Muscle of arm (tissue), 14 donors: ENCODE measurements at places on chromosomes 6 and 20. TPM values are rescaled to one million over a fixed set of nuclear protein-coding genes. Genes with fewer than 3 reads are reported as not detected.

DNA sequence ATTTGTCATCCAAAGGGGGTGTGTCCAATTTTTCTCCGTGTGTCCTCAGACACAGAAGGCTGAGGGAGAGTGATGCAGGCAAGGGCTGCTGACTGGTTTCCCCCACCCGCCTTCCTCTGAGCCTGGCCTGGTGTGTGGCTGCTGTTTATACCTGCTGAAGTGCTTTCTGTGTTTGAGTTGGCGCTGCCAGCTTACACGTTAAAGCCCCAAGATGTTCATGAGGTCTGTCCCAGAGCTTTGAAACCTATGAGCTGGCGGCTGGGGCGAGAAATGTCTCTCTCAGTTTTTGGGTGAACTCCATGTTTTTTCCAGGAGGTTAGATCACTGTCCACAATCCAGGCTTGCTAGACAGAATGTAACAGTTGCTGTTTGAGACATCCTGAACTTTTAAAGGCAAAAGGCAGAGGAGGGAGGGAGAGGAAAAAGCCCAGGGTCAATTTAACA, 69.0 kb upstream of the CCN2 start:
- peak; percentile 46 for DNase-seq

CAP2 gene
- 190 TPM for polyA plus RNA-seq

BTBD3 gene
- polyA plus RNA-seq: 49.7 TPM

CRISP2 gene
- polyA plus RNA-seq: not detected

PGK2 gene
- polyA plus RNA-seq: not detected

LAMA5 gene
- 43.9 TPM for polyA plus RNA-seq

TRIM31 gene
- polyA plus RNA-seq: not detected

DNA sequence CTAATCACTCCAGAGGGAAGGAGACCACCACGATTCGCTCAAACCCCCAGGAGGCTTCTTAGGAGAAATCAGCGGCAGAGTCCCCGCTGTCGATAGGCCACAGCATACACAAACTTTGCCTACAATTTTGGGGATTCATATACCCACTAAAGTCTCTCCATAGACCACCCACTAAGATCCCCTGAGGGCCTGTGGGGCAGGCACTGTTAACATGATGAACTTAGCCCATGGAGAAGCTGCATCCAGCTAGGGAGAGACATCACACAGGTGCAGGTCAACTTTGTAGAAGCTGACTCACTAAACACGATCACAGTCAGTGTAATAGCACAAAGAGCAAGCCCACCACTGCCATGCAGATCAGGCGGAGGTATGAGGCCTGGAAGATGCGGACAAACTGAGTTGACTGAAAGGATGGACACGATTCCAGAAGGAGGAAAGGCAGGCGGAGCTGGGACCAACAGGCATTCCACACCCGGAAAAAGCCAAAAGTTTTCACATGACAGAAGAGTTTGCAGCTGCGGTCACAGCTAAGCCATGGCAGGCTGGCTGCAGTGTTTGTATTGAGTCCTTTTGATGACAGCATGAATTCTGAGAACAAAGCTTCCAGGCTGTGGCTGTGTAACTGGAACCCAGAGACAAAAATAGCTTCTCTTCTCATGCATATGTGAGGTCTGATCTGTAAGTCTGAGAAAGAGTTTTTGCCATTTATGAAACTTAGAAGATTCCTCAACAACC, 75.7 kb upstream of the QKI start:
- peak; percentile 79 for DNase-seq

EDN1 gene
- polyA plus RNA-seq: 2.8 TPM

GRCh38 chr6:15810618-15811017, 147.8 kb upstream of the DTNBP1 start:
- DNase-seq: no peak

- no peak for DNase-seq
These were observed 349.8 kb downstream of the DHX35 start for GRCh38 chr20:39311851-39312506.

GRCh38 chr20:48698507-48699267, 129.1 kb downstream of the PREX1 start:
- no peak for DNase-seq

DNA sequence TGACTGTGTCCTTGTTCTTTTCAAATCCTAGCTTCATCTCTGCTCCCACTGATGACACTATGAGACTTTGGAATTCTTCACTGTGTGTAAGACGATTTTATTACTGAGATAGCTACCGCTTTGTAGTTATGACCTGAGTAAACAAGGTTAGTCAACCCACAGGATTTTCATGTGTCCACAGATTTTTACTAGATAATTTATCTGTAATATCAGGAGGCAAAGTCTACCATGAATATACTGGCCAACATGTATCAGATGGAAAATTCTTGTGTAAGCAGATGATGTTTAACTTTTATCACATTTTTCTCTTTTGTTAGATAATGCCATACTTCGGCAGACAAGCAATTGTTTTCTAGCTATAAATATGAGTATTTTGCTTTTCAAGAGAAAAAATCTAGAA, 119.8 kb downstream of the SGK1 start:
- DNase-seq: no peak

DNA sequence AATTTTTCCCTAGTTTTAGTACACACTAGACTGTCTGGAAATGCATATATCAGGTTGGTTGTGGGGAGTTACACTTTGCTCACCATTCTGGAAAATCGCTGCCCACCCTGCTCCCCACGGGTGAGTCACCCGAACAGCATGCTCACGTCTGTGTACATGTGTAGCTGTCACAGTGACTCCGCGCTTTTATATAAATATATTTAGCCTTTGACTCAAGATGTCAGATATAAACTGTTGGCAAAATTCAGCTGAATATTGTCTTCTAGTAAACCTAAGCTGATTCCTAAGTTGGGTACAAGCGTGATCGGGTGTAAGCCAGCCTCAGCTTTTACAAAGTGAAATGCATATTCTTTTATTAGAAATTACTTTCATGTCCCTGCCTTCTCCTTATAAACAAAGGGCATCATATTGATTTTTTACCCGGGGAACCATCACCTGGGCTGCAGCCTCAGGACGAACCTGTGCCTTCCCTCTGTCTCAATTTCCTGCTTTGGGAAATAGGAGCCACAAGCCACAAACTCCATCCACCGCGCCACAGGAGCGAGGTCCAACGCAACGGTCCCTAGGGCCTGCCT, 4.3 kb downstream of the SDCBP2 start:
- DNase-seq: no peak

DNA sequence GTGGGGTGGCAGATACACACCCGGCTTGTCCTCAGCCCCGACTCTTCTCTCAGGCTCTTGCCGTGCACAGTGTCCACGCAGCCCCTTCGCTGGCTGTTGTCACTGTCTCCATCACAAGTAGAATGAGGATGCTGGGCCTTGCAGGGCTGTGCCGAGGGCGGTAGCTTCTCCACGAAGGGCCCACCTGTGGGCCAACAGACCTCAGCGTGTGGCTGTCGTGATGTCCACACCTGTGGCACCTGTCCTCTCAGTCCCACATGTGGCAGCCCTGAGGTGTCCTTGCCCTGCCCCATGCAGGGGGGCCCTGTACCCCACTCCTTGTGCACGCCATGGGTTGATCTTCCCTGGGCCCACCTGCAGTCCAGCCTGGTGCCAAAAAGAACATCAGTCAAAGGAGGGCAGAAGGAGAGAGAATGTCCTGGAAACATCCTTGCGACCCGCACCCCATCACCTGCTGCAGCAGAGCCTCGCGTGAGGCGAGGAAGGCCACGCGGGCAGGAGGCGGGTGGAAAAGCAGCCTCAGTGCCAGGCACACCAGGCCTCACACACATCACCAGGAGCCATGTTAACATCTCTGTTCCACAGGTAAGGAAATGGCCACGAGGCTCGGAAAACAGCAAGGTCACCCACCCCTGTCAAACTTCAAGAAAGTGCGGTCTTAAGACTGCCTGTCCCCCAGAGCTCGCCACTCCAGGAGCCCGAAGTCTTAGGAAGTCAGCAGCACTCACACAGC, 22.3 kb upstream of the AFDN start:
- DNase-seq: no peak

DNA sequence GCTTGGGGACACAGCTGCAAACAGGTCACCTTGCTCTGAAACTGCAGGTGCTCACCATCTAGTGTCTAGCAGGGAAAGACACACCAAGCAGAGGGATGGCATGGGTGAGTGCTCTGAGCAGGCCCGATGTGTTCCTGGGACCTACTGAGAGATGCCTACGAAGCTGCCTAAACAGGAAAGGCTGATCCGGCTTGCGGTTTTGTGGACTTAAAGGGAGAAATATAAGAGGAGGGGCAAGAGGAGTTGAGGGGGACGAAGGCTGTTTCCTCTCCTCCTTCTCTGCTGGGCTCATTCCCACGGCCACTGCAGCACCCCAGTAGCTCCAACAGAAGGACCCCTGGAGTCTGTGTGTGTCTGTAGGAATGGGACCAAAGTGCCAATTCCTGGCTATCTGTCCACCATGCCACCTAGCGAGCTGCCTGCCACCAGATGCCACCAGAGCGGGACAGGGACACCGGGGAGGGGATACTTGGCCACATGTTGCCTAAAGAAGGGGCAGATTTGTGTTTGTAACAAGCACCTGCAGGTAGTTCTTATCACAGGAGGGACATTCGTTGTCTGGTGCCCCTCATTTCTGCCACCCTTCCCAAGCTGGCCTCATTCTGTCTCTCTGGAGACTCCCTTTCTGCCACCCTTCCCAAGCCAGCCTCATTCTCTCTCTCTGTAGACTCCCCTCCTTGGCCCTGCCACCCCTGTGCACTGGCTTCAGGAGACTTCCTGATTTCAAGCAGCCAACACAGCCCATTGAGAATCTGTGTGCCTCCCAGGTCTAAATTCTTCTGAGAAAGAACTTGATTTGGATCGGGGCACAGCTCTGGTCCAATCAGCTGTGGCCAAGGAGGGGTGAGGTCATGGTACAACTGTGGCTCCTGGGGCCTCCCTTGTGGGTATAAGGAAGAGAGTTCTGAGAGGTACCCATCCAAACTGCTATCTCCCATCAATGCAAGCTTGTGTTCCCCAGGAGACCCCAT, 221.8 kb downstream of the ANKRD60 start:
- no peak for DNase-seq

LY86 gene
- polyA plus RNA-seq: not detected

GRCh38 chr20:63280929-63281545, 8.4 kb downstream of the ARFGAP1 start:
- no peak for DNase-seq

DNA sequence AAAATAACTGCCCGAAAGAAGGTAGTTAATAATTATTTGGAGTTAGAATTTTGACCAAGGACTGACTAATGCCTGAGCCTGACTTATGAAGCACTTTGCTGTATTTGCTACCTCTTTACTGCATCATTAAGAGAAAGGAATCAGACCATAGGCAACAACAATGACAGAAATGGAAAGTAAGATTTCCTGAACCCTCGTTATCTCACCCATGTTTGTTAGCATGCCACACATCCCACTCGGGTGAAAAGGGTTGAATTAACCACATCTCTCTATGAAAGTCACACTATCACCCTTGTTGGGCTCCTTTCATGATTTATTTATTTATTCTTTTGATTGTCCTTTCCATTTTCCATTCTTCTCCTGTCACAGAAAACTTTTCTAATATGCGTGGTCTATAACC, 59.6 kb downstream of the OLIG3 start:
- DNase-seq: no peak

GRCh38 chr6:139161169-139161568, 26.3 kb downstream of the HECA start:
- DNase-seq: no peak

EDN3 gene
- 32.2 TPM for polyA plus RNA-seq

DNA sequence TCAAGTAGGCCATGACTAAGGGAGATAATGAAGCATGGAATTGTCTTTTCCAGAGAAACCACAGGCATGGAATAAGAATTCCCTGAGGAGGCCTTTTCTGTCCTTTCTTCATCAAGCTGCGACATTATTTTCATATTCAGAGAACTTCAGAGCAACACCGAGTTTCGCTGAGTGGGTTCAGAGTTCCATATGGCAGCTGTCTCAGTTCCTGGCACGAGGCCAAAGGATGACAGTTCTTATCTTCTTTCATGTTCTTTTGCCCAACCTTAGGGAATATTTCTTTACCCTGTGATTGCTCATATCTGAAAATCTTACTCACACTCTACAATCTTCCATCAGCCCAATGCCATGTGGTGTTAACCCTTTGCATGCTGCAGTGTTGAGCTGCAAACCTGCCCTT, 135.3 kb upstream of the BMP2 start:
- DNase-seq: no peak

GRCh38 chr20:11178946-11179654, 505.3 kb upstream of the JAG1 start:
- DNase-seq: no peak

- no peak for DNase-seq
These were observed 127.3 kb downstream of the RTN4IP1 start for GRCh38 chr6:106501960-106502371.

GRCh38 chr6:169205176-169206160, 48.2 kb downstream of the THBS2 start:
- DNase-seq: no peak

SRXN1 gene
- polyA plus RNA-seq: 5.3 TPM

DNA sequence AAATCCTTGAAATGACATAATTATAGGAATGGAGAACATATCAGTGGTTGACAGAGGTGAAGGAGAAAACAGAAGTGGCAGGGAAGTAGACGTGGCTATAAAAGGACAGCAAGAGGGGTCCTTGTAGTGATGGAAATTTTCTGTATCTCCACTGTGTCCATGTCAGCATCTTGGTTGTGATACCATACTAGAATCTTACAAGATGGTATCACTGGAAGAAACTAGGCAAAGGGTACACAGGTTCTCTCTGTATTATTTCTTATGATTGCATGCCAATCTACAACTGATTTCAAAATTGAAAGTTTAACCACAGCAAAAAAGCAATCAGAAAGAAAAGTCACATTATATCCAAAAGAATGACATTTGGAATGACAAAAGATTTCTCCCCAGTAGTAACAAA, 16.4 kb upstream of the ZC3H12D start:
- no peak for DNase-seq

CPXM1 gene
- polyA plus RNA-seq: 40.3 TPM

DNA sequence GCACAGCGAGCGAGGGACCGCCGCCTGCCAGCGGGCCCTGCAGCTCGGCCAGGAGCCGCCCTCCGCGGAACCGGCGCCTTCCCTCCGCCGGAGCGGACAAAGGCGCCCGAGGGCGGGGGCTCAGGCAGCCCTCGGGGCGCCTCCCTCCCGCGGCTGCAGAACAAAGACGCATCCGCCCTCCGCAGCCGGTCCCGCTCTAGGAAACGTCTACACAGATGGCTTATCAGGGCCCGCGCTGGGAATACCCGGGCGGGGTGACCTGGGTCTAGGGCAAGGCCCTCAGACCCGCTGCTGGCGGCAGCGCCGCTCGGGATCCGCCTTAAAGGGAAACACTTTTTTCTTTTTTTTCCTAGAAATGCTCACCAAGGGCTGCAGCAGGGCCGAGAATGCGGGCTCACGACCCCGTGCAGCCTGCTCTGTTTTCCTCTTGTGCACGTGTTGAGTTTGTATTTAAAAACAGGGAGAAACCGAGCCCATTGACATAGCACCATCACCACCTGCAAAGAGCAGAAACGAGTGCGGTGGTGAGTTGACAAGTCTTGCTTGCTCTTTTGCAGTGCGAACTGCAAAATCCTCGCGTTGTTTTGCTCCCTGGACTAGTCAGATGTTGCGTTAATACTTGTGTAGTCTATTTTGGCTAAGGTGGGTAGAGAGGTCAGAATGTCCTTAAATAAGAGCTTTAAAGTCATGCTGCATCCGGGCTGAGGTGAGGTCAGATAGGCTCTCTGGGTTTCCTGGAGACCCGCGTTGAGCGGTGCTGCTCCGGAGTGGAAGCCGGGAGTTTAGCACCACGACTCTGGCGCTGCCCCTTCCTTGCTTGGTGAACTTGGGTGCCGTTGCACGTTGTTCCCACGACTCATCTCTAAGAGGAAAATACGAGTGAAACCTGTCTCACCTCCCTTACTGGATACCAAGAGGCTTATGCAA, 1.1 kb upstream of the RPS6KA2 start:
- peak; percentile 32 for DNase-seq

SLC17A1 gene
- not detected for polyA plus RNA-seq

- DNase-seq: no peak
These were observed 230.5 kb upstream of the FKBP1C start for GRCh38 chr6:62980724-62981123.
